ENCODE measurements at places on chromosomes 3 and 15.

DNA sequence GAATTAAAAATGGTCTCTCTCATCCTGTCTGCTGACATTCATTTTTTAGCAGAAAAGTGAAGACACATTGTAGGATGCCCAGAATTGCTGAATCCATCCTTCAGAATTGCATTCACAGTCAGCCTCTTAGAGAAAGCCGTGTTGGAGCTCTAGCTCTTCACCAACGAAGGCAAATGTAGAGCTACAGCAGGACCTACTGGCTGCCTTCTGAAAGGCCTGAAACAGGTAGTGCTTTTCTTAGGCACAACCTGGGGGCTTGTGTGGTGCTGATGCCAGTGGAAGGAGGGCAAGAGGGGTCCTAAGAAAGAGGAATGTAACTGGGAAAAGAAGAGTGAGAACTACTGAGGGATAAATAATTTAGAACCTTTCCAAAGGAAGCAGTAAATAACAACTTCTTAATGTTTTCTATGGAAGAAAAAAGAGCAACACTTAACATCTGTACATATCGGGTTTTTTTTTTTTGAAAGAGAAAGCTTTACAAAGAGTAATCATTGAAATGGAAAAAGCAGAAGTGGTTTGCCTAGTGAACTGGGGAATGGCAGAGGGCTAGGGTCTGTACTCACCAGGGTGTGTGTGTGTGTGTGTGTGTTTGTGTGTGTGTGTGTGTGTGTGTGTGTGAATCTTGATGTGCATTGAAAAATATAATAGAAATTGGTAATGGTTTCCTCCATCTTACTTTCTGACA is 297.8 kb downstream of the SATB1 start:
- DNase-seq: no peak

DNA sequence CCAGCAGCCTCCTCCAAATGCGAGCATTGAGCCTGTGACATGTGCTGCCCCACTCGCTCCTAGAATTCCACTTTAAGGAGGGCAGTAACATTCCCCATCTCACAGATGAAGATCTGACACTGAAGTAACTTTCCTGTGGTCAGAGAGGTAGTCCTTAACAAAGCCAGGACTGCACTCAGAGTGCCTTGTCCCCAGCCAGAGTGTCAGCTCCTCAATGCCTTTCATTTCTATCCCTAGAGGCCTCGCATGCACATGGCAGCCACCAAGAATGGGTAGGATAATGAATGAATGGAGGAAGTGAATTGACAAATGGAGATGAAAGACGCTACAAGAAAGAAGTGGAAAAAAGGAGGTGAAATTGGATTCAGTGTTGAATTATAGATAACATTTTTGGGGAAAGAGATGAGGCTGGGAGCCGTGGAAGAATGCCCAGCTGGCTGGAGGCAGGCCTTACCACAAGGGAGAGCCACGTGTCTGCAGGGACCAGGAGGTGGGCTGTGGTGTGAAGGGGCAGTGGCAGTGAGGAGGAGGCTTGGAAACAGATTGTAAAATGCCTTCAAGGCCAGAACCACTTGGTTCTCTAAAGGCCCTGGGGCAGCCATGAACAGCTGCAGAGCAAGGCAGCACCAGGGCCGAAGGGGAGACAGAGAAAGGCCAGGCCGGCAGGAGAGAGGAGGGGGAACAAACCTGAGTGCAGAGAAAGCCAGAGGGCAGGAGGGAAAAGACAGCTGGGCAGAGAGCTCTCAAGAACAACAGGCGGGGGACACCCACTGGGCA is 10.4 kb downstream of the CFAP92 start:
- no peak for DNase-seq

DNA sequence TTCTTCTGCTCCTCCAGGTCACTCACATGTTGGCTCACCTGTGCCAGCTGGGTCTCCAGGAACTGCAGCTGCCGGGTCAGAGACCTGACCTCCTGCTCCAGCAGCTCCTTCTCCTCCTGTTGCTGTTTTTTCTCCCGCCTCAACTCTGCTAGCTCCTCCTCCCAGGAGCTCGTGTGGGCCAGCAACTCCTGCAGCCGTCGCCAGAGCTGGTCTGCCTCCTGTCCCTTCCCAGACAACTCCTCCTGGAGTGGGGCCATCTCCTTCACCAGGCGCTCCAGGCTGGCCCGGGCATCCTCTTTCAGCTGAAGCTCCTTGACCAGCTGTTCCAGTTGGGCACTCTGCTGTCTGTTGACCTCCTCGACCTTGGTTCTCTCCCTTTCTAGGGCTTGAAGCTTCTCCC is 24.5 kb downstream of the CXCR6 start:
- no peak for DNase-seq

DNA sequence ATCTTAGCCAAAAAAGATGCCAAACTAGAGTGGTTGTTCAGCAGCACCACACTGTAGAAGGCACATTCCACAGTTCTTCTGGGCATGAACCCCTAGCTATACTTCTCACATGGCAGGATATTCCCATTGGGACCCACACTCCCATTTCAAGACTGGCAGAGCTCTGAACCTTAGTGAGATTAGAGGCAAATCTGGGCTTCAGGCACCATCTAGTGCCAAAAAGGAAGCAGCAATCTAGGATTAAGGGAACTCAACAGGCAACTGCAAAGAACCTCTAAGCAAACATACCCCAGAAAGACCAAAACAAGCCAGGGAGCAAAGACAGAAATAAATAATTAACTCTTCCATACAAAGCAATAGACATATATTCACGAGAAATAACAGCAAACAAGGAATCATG is 66.2 kb downstream of the TAFA4 start:
- no peak for DNase-seq

- DNase-seq: no peak
These were observed 27.1 kb upstream of the RORA start for GRCh38 chr15:61256231-61256630.
